ENCODE measurements at places on chromosomes 5 and 9.

GRCh38 chr5:154103233-154103632 is 64.5 kb downstream of the MFAP3 start:
- no peak for DNase-seq

DNA sequence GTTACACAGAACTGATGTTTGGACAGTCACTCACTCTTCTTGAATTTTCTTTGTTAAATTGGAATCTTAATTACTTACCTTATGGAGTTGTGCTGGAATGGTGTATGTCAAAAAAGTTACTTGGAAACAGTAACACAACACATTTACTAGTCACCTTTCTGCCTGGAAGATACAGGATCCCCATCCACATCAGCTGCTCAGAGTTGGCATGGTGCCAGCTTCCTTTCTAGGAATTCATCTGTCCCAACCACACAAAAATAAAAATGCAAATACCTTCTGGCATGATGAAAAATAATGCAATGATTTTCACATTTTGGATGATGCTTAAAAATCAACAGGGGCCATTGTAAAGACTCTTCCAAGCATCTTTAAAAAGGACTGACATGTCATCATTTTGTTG is 341.5 kb downstream of the TMEM38B start:
- DNase-seq = no peak

DNA sequence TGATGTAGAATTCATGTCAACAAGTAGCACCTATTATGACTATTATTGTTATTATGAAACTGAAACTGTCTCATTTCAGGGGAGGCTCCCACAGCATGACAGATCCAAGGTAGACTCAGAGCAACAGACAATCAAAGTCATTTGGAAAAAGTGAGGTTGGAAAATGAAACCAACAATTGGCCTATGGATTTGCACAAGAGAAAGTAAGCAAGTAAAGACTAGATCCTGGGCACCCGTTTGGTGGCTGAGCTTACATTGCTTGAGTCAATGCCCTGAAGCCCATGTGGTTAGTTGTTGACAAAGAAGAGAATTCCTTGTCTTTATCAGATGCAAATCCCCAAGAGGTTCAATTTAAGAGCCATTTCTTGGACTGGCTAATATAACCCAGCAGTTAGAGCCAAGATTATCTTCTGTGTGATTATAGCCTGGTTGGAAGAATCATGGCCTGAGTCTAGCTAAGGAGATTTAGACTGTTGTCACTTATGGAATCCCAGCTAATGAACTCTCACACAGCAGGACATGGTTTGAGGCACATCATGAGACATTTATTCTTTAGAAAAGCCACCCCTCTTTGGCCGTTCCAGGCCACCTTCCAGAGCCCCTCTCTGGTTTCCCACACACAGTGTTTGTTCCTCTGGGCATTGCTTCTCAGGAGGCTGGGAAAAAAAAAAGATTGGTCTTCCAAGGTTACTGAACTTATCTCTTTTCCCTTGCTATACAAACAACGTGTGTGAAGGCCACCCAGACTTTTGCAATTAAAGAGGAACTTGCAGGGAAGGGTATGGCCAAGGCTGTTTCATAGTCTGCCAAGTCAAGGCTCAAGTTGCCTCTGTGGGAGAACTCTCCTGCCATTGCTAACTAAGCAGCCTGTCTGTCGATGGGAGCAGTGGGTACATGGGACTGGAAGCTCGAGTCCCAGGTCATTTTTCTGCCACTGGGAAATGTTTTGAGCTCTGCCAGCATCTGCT is 399.5 kb downstream of the ENC1 start:
- no peak for DNase-seq

GRCh38 chr5:139004374-139005307 is 129.5 kb upstream of the LRRTM2 start:
- no peak for DNase-seq

- no peak for DNase-seq
Observed at GRCh38 chr5:124908581-124909451, 162.4 kb upstream of the ZNF608 start.
